Prostate gland (tissue), 2 donors: ENCODE measurements at places on chromosomes 3 and 15.

DNA sequence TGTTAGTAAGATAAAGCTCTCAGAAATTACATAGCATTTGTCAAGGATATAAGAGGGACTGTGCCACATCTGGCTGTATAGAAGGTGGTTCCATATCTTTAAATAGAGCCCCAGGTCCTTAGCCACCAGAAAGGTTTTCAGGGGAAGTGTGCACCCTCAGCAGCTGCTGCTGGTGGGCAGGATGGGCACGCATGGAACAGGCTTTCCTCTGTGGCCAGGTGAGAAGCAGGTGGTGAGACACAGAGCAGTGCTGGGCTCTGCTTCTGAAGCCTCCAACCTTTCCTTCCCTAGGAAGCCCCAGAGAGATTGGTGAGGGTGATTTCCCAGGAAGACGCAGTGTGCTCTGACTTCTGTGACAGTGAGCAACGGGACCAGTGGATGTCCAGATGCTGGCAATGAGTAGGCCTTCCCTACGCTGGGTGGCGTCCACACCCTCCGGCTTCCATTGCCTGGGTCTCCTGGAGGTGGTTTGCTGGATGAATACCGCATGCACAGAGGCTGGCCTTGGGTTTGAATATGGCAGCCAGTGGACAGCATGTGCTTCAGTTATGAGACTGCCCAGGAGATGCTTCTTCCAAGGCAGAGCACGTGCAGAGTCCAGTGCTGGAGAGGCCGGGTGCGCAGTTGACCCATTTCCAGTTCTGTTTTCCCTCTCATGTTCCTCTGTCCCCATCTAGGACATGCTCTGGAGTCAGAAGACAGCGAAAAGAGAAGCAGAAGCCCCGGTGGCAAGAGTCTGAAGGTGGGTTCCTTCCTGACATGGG lies 52.7 kb upstream of the POLG start:
- DNase-seq, result no peak

- DNase-seq, result no peak
Observed at GRCh38 chr15:46277451-46277850, 642.6 kb downstream of the SQOR start.

DNA sequence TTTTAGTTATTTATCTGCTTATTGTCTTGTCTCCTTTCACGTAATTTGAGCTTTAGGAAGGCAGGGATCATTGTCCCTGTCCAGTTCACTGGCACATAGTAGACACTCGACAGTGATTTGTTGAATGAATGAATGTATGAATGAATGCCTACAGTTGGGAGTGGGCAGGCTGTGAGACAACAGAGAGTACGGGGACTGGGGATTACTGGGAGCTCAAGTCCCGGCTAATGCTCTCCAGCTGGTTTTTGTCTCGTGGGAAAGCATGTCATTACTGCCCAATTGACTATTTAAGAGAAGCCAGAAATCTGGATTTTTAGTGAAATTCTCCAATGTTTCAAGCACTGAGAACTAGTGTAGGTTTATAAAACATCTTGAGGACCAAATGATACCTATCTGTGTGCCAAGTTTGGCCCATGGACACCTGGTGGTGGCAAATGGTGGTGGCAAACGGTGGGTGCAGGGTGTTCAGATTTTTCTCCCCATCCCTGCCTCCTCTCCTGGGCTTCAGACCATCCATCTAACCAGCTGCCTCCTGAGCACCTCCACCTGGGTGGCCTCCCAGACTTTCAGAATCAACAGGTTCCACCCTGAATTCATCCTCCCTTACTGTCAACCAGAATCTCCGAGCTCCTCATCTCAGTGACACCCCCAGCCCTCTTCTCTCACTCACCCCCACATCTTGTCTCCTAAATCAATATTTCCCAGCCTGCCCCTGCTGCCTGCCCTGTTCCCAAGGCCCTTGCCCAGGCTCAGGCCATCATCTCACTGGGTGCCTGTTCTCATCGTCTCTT lies 36.2 kb upstream of the TRH start:
- DNase-seq, result no peak

- no peak for DNase-seq
Observed at GRCh38 chr3:197686899-197687298, 49.8 kb downstream of the RUBCN start.

- DNase-seq, result no peak
Observed at GRCh38 chr3:39101022-39101689, 6.3 kb downstream of the GORASP1 start.
